Colonic mucosa (tissue), 4 donors: ENCODE measurements at places on chromosomes 5 and 9.
A peak's percentile ranks its signal among the peaks of the same experiment; 100 is the strongest.

DNA sequence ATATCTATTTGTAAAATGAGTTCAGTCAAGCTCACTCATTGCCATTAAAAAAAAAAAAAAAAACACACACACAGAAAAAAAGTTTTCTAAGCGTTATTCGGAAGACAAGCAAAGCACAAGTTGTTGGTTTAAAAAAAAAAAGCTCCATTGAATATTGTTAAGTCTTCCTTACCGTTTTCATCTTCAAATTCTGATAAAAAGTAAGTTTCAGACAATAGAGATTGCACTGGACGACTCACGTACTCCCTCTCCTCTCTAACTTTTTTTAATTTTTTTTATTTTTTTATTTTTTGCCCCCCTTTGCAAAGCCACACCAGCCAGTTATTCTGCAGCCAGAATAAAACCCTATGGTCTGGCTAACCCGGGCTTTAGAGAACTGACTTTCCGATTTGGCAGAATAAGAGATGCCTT is 544 bp downstream of the ADAMTS6 start:
- DNase-seq: no peak

GRCh38 chr5:162052676-162053075 is 14.9 kb upstream of the GABRG2 start:
- no peak for DNase-seq

- DNase-seq: no peak
Measured at GRCh38 chr5:151480384-151481293, 33.2 kb downstream of the SLC36A1 start.

DNA sequence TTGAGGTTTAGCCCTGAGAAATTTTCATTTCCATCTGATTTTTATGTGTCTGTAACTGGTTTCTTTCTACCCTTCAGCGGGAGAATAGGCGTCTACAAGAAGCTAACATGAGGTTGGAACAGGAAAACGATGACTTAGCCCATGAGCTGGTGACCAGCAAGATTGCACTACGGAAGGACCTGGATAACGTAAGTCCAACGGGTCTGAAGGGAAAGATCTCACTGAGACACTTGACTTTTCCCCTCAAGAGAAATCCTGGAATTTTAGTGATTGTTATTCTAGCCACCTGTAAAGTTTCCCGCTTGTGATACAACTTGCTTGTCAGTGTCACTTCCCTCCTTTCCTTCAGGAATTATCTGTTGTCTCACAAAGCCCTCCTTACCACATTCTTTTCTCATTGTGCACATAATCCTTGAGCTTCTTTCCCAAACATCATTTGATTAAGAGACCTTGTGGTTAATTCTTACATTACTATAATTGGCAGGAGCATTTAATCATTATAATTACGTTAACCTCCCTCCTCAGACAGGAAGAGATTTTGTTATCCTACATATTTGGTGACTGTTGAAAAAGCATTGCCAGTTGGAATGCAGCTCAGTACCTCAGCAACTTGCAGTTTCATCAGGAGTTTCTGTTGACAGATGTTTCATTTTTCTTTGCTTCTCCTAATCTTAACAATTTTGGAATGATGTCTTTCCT is 56.9 kb downstream of the GPR21 start:
- DNase-seq: no peak

- DNase-seq: no peak
Measured at GRCh38 chr5:178651046-178651810, 24.4 kb upstream of the CLK4 start.

- DNase-seq: no peak
Measured at GRCh38 chr5:77494935-77495334, 2.8 kb upstream of the WDR41 start.

- no peak for DNase-seq
Measured at GRCh38 chr9:92232190-92232589, 61.3 kb downstream of the IARS1 start.

DNA sequence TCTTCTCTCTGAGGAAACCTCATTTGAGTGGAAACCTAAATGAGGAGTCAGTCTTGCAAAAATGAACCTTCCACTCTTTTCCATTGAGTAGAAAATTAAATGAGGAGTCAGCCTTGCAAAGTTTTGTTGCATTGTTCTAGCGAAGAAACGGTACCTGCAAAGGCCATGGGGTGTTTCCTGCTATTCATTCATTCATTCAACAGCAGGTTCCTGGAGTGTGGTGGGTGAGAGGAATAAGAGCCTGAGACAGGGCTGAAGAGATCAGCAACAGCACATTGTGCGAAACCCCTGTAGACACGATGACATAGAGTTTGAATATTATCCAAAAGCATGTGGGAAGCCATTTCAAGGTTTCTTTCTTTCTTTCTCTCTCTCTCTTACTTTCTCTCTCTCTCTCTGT is 14.6 kb upstream of the SETX start:
- no peak for DNase-seq

DNA sequence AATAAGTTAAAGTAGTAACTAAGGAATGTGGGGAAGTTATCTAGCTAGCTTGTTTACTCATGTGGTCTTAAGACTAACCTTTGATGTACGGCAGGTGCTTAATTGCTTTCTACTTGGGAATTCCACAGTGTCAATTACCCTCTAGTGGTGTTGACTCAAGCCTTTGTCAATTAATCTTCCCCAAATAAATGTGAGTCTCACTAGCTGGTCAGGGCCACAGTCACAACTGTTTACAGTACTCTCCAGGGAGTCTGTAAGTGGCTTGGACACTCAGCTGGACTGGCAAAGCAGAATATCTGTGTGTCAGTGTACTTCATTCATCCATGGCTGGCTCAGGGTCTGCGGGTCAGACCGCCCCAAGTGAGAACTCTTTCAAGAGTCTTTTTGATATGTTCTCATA is 30.8 kb downstream of the SMIM3 start:
- no peak for DNase-seq

- DNase-seq: peak; percentile 10
Measured at GRCh38 chr5:78497573-78498533, 137.4 kb downstream of the SCAMP1 start.
